ENCODE measurements at places on chromosomes 1 and 21.
A peak's percentile ranks its signal among the peaks of the same experiment; 100 is the strongest.

- DNase-seq, result no peak
Observed at GRCh38 chr1:115539061-115539460, 102.7 kb upstream of the VANGL1 start.

DNA sequence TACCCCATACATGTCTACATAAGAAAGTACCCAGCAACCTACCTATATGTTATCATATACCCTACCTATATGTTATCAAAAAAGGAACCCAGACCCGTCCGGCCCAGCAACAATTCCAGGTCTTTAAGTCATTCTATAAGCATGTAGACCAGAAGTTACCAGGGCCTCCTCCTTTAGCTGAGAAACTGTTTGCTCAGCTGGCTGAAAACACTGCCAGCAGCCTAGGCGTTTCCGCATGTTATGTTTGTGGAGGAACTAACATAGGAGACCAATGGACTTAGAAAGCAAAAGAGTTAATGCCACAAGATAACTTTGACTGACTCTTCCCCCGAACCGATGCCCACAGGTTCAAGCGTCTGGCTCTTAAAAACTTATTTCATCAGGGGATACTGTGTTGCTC, 7.1 kb upstream of the ZNF678 start:
- no peak for DNase-seq

- DNase-seq, result no peak
Observed at GRCh38 chr1:209403921-209404320, 179.6 kb upstream of the CAMK1G start.

DNA sequence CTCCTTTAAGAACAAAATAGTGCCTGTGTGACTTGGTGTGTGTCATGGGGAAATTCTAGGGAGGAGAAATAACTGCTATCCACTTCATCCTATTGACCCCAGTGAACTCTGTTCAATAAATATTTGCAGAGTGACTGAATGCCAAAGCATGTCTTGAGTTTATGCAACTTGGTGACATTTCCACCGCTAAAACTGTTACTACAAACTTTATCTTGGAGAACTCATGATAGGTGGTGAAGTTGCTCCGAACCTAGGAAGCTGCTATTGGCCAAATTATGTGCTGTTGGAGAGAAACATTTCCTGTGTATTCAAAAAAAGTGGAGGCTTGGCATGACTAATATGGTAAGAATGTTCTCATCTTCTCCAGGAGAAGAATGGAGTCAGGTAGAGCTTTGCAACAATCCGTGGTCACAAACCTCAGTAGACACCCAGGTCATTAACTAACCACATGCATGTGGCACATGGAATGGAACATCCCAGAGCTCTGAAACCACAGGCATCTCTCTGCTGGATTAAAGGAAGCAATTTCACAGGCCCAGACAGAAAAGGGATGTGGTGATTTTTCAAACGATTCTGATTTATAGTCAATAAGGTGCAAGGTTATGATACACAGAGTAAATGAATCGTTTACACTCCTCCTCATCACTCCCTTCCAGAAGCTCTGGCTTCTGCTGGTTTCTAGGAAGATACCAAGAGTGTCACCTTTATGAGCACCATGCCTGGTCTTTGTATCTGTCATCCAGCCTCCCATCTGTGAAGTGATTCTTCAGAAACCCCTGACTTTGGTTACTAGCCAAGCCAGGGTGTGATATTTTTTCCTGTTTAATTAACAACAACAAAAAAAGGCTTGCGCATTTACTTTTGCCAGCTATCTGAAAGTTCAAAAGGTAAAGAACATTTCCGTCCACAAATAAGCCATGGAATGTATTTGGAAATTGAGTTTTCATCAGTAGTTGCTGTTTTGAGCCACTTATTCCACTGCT, 361.1 kb downstream of the TGFB2 start:
- DNase-seq, result no peak

GRCh38 chr1:16719571-16720350, 20.6 kb upstream of the RNU1-4 start:
- DNase-seq, result no peak

- peak; percentile 27 for DNase-seq
Observed at GRCh38 chr21:33011462-33011861, 14.3 kb upstream of the OLIG2 start.

DNA sequence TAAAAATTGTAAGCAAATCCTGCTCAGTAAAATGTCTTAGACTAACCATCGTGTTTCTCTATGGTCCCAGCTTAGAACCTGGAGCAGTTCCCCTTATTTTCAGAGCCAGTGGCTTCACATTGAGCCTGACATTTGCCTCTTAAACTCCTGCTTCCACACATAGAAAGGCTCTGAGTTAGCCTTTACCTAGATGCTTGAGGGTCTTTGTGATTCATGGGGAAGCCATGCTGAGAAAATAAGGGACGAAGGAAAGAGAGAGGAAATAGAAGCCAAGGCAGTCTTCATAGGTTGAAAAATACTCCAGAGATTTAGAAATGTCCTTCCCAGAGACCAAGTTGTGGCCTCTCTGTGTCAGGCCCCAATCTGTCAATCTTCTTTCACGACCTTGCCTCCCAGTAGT, 16.1 kb upstream of the RBBP5 start:
- DNase-seq, result no peak

DNA sequence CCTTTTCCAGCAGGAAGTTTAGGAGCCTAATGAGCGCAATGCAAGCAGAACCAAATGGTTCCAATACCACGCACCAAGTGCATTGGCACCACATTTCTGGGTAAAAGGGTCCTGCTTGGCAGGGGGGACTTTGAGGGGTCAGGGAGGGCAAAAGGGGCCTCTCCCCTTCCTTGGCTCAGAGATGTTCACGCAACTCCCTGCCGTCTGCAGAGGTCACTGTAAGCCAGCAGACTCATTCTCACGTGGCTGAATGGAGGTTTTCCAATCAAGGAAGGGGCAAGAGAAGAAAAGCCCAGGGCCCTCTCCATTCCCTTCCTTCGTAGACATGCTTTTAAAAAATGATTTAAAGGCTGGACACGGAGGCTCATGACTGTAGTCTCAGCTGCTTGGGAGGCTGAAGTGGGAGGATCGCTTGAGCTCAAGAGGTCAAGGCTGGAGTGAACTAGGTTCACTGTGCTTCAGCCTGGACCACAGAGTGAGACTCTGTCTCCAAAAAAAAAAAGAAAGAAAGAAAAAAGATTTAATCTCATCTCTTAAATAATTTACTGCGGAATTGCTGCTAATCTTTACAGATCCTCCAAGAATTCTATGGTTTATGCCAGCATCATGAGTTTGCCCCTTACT, 80.3 kb downstream of the RUNX3 start:
- no peak for DNase-seq

Data from NK-92 treated with Interleukin-12 subunit alpha and Interleukin-12 subunit beta, amount 100 ng/mL, for 24 hours (cell line).